ENCODE measurements at places on chromosomes 12 and 14. TPM values are rescaled to one million over a fixed set of nuclear protein-coding genes. Genes with fewer than 3 reads are reported as not detected.

DNA sequence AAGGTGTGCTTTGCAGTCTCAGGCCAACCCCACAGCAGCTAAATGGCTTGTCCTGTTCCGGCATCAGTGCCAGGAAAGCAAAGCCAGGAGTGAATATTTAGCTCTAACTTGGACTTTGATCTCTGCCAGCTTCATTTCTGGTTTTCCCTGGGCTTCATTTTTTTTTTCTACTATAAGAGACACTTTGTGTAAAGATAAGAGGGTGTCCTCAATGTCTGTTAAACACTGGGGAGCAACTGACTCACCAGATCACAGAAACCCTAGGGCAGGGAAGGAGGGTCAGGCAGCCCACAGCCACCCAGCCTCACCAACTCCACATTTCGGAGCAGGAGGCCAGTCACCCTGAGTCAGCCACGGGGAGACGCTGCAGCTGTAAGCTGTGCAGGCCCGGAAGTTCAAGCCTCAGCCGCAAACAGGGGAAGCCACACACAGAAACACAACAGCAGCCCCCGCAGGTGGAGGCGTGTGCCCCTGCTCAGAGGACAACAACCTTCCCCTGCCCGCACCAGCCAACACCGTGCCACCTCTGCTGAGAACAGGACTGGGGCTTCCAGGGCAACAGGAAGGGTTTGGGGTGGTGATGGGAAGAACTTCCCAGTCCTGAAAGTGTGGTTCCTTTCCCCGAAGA is 6.3 kb downstream of the TNFRSF1A start:
- peak; percentile 95 for DNase-seq

DNA sequence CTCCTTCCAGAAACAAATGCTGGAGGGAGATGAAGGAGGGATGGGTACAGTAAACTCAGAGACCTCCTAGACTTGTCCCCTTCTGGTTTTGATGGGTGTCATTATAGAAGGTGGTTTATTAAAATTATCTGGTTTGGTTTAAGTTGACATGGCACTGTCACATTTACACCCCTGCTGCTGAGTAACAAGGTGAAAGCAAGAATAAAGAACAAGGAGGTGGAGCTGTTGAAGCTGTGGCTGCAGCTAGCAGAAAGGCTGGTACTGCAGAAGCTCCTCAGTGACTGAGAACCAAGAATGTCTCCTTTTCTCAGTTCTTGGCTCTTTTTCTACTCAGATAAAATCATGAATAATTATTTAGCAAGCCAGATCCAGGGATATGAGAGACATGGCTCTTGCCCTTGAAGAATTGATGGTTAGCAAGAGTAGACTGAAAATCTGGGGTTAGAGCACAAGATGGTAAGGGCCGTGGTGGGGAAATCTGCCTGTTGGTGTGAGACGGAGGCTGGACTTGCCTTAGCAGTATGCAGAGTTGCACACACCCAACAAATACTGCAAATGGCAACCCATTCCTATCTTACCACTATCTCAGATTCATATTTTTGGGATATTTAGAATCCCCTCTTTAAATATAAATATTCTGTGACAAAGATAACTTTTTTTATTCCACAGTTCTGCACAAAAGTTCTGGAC is at the start of gene GZMH:
Gene GZMH, minus strand, starts transcription at position 31 of the 690 bp plus-strand sequence. CDS start 72 bp downstream, outside the sequence.
- no peak for DNase-seq

DNA sequence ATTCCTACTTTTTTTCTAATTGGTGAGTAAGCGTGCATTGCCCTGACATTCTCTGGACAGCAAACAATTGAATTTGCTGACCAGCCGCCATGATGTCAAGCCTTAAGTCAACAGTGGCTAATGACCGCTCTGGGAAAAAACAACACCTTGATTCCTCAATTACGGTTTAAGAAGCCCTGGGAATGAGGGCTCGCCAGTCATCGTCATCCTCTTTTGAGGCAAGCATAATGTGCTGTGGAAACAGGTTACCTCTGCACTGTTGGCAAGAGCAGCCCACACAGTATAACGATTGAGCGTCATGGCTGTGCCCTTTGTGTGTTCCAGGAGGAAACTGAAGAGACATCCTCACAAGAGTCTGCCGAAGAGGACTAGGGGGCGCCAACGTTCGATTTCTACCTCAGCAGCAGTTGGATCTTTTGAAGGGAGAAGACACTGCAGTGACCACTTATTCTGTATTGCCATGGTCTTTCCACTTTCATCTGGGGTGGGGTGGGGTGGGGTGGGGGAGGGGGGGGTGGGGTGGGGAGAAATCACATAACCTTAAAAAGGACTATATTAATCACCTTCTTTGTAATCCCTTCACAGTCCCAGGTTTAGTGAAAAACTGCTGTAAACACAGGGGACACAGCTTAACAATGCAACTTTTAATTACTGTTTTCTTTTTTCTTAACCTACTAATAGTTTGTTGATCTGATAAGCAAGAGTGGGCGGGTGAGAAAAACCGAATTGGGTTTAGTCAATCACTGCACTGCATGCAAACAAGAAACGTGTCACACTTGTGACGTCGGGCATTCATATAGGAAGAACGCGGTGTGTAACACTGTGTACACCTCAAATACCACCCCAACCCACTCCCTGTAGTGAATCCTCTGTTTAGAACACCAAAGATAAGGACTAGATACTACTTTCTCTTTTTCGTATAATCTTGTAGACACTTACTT is 138.9 kb downstream of the HMGA2 start:
- no peak for DNase-seq

- DNase-seq = no peak
These were observed 54.2 kb downstream of the CKAP4 start for GRCh38 chr12:106193394-106194215.

GRCh38 chr12:126051611-126052107 is 986.4 kb downstream of the AACS start:
- DNase-seq = no peak

Gene LRRC10
- not detected for total RNA-seq

Gene RHOJ
- total RNA-seq = 1.8 TPM

Gene IL23A
- 0.45 TPM for total RNA-seq
